ENCODE measurements at places on chromosomes 13 and 19.
A peak's percentile ranks its signal among the peaks of the same experiment; 100 is the strongest.

DNA sequence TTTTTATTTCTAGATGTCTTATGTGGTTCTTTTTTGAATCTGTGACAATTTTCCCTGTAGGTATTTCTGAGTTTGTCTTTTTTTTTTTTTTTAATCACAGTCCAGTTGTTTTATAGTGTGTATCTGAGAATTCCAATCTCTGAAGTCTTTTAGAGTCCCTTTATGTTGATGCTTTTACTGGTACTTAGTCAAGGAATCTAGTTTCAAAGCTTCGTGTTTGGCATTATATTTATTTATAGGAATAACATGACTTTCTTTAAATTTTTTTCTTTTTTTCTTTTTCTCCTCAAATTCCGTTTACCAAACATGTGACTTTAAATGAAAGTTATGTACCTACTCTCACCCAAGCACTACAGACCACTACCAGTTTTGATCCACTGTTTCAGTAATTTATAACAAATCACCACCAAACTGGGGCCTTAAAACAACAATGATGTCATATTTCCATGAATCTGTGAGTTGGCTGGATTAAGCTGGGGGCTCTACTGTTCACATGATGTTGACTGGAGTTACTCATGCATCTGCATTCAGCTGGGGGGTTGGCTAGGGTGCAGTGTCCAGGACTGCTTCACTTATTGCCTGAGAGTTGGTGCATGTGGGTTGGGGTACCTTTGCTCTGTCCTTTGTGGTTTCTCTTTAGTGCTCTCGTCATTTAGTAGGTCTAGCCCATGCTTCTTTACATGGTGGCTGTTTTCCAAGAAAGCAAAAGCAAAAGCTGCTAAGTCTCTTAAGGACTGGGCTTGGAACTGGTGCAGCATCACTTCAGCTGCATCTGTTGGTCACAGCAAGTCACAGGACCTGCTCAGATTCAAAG is 22.3 kb downstream of the KCTD4 start:
- no peak for DNase-seq

GRCh38 chr13:113751491-113751890 is 7.5 kb upstream of the TMEM255B start:
- no peak for DNase-seq

DNA sequence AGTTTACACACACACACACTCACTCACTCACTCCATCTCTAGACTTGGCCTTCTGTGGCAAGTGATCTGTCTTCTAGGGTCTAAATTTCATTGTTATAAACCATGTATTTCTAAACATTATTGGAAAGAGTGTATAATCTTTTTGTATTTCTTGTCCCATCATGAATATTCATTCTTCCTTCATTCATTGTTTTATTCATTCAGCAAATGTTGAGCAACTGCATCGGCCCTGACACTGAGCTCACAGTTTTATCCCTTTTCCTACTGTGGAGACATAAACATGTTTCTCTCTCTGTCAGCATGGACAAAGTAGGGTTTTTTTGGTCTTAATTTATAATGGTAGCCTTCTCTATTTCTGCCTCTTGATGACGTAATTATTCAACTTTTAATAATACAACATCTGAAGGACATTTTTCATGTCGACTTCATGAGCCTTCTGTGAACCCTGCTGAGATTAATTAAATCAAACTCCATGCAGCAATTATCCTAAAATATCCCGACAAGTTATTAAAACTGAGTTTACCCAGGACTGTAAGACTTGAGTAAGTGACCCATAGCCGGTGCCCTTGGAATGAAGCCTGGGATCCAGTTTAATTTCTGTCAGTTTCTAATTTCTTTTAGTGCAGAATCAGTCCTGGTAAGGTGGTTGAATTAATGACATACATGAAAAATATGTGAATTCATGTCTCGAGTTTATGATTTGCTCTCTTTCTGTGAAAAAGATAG is 7.3 kb downstream of the SPATA13 start:
- no peak for DNase-seq

GRCh38 chr19:34067861-34068271 is 104.4 kb upstream of the LSM14A start:
- no peak for DNase-seq

DNA sequence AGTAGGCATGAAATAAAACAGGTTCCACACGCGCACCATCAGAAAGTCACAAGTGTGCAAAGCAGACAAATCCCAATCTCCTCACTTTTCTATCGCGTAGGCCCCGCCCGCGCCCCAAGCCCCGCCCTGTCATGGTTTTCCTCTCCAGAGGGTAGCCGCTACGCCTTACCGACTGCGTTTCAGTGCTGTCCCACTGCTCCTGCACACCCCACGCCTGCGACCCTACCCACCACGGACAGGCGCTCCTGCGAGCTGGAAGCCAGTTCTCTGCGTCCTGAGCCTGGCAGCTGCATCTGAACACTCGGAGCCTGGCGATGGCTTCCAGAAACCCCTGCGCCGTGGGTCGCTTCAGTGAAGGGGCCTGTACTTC is 379 bp upstream of the ZNF470 start:
- peak; percentile 72 for DNase-seq

GRCh38 chr19:55157064-55157908 is at the start of gene TNNI3:
TNNI3 (minus strand) TSS chr19:55157732; CDS start chr19:55157589, 143 bp downstream.
- DNase-seq = no peak

GRCh38 chr13:30774214-30774730 is 38.9 kb downstream of the ALOX5AP start:
- no peak for DNase-seq

- no peak for DNase-seq
Measured at GRCh38 chr19:8150998-8151766, 1.8 kb upstream of the FBN3 start.

- DNase-seq = no peak
Measured at GRCh38 chr13:44763615-44764301, 187.6 kb upstream of the TSC22D1 start.

DNA sequence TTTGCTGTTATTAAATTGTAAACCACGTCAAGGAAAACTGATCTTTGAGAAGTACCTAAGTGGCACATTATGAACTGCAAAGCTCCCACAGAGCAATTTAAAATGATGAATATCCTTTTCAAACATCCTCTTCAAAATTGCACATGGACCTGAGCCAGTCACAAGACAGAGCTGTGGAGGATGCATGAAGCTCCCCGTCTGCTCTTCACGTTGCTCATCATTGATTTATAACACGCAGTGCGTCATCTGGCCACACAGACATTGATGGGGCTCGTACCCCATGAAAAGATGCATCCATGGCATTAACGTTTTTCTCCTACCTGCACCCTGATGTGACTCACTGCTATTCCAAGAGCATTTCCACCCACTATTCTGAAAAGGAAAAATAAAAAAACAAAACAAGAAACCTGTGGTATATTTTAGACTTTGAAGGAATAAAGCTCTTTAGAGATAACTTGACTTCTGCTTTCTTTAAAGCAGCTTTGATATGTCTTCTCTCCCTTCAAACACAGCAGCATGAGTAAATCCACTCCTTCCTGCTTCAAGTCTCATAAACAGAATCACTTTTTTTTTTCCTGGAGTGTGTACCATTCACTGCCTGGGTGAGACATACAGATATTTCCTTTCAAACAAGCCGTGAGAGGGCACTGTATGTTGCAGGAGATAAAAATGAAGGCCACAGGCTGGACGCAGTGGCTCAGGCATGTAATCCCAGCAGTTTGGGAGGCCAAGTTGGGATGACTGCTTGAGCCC is 7.2 kb upstream of the SERTM1 start:
- no peak for DNase-seq

- DNase-seq = no peak
Measured at GRCh38 chr19:35511337-35511736, 2.1 kb downstream of the DMKN start.

DNA sequence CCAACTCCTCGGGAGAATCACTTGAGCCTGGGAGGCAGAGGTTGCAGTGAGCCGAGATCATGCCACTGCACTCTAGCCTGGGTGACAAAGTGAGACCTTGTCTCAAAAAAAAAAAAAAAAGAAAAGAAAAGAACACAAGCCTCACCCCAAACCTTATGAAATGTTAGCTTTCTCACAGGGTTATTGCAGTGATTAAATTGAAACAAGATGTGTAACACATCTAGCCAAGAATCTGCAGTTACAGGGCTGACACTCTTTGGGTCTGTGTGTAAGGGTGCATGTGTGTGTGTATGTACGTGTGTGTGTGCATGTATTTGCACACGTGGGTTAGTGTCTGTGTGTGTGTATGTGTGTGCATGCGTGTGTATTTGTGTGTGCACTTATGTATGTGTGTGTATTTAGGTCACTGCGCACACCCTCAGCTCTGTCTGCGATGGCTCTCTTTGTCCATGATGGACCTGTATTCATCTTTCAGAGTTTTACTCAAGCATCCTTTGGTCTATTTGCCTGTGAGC is 336.3 kb downstream of the UQCRFS1 start:
- no peak for DNase-seq

DNA sequence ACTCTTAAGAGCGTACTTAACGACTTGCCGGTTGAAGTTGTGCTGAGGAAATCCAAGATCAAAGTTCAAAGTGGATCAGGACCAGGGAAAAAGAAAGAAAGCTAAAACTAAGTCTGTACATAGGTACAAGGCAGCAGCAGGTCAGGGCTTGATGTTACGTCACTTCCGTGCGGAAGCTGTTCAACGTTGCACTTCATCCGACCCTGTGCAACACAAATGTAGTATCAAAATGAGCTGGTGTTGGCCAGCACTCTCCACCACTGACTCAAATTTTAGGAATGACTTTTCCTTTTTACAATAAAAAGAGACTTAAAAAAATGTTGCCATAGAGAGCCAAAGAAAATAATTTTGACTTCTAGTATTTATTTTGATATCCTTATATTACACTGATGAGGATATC is 1315.4 kb downstream of the EFNB2 start:
- no peak for DNase-seq

GRCh38 chr19:57815247-57816075 is 748 bp upstream of the ZNF552 start:
- no peak for DNase-seq

DNA sequence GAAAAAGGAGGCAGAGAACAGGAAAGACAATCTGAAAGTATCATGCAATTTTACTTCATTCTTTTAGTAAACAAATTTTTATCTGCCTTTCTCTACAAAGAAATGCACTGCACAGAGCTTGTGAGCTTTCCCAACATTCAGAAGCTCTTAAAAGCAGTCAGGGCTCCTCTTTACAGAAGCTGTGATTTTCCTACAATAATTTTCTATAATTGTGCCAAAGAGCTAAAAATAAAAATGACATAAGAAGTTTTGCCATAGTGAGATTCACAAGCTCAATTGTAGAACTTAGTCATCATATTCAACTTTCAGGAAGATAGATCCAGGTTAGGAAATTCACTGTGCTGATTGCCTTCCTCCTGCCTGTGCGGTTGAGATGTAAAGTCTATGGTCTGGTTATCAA is 341.4 kb downstream of the PCDH9 start:
- no peak for DNase-seq

DNA sequence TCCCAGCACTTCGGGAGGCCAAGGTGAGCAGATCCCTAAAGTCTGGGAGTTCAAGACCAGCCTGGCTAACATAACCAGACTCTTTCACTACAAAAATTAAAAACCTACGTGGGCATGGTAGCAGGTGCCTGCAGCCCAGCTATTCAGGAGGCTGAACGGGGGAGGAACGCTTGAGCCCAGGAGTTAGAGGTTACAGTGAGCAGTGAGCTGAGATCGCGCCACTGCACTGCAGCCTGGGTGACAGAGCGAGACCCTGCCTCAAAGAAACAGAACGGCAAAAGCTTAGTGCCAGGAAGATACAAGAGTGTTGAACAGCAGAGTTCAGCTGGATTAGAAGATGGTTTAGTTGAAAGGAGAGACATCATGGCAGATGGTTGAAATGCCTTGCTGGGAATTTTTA is 24.1 kb upstream of the RNF113B start:
- DNase-seq = no peak

DNA sequence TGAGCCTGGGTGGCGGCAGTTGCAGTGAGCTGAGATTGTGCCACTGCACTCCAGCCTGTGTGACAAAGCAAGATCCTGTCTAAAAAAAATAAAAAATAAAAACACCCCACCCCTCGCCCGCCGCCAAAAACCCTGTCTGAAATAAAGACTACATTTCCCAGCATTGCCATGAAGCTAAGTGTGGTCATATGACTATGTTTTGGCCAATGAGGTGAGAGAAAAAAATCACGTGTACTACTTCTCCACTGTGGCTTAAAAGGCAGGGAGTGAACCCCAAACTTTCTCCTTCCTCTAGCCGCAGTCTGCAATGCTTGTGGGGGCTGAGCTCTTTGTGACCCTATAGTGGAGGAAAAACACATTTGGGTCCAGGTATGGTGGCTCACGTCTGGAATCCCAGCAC is 54.9 kb downstream of the COLGALT1 start:
- no peak for DNase-seq
